Activated CD8-positive, alpha-beta T cell treated with anti-CD3 and anti-CD28 coated beads, Interleukin-2, amount 10 ng/mL, durations not matched to agents 7 days and 5 days (primary cell): ENCODE measurements at places on chromosomes 13 and 19. TPM values are rescaled to one million over a fixed set of nuclear protein-coding genes. Genes with fewer than 3 reads are reported as not detected.

PLIN4 gene
- not detected for total RNA-seq

DNA sequence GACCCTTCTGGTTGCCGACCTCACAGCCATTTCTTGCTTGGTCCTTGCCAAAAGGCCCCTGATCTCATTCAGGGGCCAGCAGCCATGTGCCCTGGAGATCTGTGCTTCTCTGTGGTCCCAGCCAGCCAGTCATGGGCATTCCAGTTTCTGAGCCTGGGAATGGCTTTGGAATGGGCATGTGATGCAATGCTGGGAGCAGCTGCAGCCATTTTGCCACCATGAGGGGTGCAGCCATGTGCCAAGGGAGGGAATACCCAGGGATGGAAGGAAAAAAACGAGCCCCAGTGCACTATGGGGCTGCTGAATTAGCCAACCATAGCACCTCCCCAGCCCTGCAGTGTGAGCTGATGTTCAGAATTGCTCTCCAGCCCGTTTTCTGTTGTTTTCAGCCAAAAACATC lies 26.3 kb downstream of the F2RL3 start:
- H3K27ac ChIP-seq, result no peak overlapping the region
- no peak overlapping the region for H3K4me3 ChIP-seq
- DNase-seq, result no peak
- H3K27me3 ChIP-seq, result no peaks in the 10 kb centered on the region

GRCh38 chr19:58325311-58326022 lies 1.3 kb upstream of the ZSCAN22 start:
- no peaks in the 10 kb centered on the region for H3K27me3 ChIP-seq
- H3K27ac ChIP-seq, result no peak overlapping the region
- no peaks in the 10 kb centered on the region for H3K36me3 ChIP-seq
- H3K4me3 ChIP-seq, result no peak overlapping the region
- peaks cover 9% of the 10 kb centered on the region for H3K4me1 ChIP-seq
- no peak for DNase-seq

GRCh38 chr13:91986761-91987483 lies 588.5 kb downstream of the GPC5 start:
- H3K36me3 ChIP-seq, result no peaks in the 10 kb centered on the region
- H3K27me3 ChIP-seq, result no peaks in the 10 kb centered on the region
- no peak overlapping the region for H3K27ac ChIP-seq

- H3K36me3 ChIP-seq, result no peaks in the 10 kb centered on the region
- peaks cover 13% of the 10 kb centered on the region for H3K4me1 ChIP-seq
- no peak for DNase-seq
- H3K4me3 ChIP-seq, result no peak overlapping the region
Measured at GRCh38 chr19:2569596-2570465, 93.9 kb downstream of the GADD45B start.

FCHO1 gene
- 55.0 TPM for total RNA-seq

DNA sequence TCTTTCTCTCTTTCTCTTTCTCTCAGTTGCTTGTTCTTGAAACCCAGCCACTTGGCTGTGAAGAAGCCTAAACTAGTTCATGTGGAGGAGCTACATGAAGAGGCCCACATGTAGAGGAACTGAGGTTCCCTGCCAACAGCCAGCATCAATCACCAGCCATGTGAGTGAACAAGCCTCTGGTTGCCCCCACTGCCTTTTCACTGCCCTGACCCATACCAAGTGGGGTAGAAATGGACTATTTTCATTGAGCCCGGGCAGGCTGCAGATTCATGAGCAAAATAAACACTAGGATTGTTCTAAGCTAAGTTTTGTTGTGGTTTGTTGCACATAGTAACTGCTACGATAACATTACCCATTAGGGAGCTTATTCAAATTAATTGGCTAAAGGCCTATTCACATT lies 78.7 kb upstream of the FAM216B start:
- H3K4me1 ChIP-seq, result no peaks in the 10 kb centered on the region
- no peaks in the 10 kb centered on the region for H3K36me3 ChIP-seq
- DNase-seq, result no peak
- no peak overlapping the region for H3K27ac ChIP-seq

DNA sequence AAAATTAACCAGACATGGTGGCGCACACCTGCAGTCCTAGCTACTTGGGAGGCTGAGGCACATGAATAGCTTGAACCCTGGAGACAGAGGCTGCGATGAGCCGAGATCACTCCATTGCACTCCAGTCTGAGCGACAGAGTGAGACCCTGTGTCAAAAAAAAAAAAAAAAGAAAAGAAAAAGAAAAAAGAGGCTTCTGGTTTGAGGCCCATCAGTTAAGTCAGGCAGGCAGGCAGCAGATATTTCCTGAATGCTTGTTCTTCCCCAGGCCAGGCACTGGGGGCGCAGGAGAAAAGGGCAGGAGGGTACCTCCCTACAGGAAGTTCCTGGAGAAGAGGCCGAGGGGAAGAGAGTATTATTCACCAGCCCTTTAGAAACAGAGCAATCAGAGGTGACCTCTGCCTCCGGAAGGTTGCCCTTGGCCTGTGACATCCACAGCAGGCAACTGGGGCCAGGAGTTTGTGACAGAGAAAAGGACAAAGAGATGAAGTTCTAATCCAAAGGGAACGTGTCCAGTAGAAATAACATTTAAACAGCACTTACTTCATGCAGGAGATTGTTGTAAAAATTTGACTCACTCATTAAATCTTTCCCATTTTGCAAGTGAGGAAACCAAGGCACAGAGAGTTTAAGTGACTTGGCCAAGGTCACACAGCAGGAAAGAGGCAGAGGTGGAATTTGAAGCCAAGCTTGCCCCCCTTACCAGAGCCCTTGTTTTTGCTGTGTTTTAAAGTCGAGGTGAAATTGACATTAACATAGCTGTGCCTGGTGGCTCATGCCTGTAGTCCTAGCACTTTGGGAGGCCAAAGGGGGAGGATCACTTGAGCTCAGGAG lies 4.3 kb upstream of the RLN3 start:
- H3K27me3 ChIP-seq, result peaks cover 3% of the 10 kb centered on the region
- DNase-seq, result no peak
- no peak overlapping the region for H3K27ac ChIP-seq
- peaks cover 16% of the 10 kb centered on the region for H3K4me1 ChIP-seq
- no peaks in the 10 kb centered on the region for H3K36me3 ChIP-seq

- DNase-seq, result no peak
- peaks cover 35% of the 10 kb centered on the region for H3K36me3 ChIP-seq
- no peak overlapping the region for H3K4me3 ChIP-seq
- H3K27me3 ChIP-seq, result no peaks in the 10 kb centered on the region
- H3K27ac ChIP-seq, result no peak overlapping the region
Measured at GRCh38 chr13:42892760-42893159, 99.3 kb downstream of the EPSTI1 start.
